ENCODE measurements at places on chromosomes 7 and 10.
A peak's percentile ranks its signal among the peaks of the same experiment; 100 is the strongest.

DNA sequence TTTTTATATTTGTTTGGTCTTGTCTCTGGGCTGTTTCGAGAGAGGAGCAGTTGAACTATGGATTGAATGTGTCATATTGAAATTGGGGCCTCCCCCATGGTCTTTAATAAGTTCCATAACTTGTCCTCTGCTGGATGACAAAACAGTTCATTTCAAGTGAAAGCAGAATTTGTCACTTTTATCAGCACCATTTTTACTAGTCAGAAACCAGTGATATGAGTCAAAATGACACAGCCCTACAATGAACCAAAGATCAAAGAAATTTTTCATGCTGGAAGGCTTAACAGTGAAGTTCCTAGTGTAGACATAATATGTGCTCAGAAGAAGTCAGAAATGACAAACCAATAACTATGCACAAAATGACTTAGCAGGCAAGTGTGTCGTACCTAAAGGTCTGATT is 133.6 kb upstream of the VWC2 start:
- ATAC-seq = no peak

DNA sequence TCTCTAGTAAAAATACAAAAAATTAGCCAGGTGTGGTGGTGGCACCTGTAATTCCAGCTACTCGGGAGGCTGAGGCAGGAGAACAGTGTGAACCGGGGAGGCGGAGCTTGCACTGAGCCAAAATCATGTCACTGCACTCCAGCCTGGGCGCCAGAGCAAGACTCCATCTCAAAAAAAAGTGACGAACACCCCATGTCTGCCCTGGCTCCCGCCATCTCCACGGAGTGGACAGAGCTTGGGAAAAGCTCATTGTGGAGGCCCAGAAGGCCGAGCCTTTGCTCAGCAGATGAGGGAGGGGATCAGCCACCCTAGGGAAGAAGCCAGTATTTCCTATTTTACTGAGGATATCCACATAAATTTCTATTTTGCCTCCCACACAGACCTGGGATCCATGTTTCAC is 136.8 kb downstream of the DIP2C start:
- no peak for ATAC-seq

DNA sequence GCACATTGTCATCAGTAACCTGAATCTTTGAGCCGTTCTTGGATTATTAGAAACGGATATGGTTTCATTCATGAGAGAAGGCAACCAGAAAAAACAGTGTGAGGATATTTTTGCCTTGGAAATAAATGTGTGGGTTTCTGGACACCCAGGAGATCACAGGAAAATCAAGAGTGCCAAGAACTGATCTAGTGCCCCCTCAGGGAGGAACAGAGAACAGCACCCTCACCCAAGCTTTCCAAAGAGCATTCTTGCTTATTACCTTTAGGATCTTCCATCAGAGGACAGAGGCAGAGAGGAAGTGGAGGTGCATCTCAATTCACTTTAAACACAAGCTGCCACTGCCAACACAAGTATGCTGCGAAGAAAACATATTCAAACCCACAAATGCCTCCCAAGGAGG is 851.5 kb upstream of the COBL start:
- no peak for ATAC-seq

GRCh38 chr7:6260291-6261187 is 11.9 kb downstream of the CYTH3 start:
- peak; percentile 9 for ATAC-seq

GRCh38 chr7:32357535-32358277 is 132.5 kb downstream of the LSM5 start:
- no peak for ATAC-seq

- no peak for ATAC-seq
These were observed 314.2 kb upstream of the GNAI1 start for GRCh38 chr7:79820387-79820786.

DNA sequence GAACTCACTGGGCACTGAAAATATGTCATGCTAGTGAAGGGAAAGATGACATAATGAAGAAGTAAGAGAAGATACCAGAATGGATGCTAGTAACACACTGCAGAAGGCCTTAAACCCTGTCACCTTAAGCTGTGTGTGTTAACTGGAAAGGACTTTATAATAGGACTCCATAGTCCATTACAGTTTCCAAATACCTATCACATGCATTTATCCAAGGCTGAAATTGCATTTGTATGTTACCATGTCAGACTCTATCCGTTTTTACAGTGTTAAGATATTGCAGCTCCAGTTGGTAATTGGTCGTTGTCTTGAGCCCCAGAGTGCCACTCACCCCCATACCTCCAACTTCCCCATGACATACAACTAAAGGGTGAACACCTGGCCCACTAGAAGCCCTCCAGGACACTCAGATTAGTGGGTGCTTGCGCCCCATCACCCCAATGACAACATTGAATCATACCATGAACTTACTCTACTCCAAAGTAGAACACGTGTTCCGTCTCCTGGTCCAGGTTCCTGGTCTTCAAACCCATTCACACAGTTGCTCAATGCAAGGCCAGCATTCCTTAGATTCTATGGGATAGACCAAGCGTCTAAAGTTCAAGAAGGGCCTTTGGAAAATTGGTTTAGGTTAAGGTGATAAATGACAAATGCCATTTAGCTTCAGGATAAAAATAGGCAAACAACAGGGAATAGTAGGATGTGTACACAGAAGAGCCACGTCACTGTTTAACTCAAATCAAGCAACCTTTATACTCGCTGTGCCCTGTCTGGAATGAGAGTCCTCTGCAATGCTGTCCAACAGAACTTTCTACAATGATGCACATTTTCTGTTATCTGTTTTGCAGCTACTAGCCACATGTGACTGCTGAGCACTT is 2.1 kb upstream of the RAPGEF5 start:
- no peak for ATAC-seq

- no peak for ATAC-seq
These were observed 225.3 kb downstream of the PTEN start for GRCh38 chr10:88088441-88089340.

- peak; percentile 28 for ATAC-seq
These were observed 621 bp downstream of the P4HA1 start for GRCh38 chr10:73096041-73096448.

GRCh38 chr10:112365014-112365432 is 8.9 kb upstream of the ACSL5 start:
- no peak for ATAC-seq

- ATAC-seq = no peak
These were observed 88.1 kb upstream of the IGFBP3 start for GRCh38 chr7:46009211-46009610.

- ATAC-seq = no peak
These were observed 33.9 kb upstream of the PROSER2 start for GRCh38 chr10:11789306-11789705.

DNA sequence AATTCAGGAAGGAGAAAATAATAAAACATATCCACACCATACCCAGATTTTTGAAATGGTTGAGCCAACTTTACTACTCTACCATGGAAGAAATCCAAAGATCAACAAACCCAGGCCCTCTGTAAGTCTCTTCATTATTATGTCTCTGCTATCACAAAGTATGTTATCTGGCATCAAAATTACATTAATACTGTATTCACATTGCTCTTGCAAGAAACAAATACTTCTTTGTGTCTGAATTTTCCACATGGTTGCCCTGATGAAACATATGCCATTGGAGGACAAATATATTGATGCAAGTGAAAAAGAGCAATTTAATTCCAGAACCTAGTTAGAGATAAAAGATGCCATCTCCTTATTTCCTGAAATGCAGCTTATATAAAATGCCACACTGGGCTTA is 204.0 kb downstream of the FZD1 start:
- ATAC-seq = no peak

- no peak for ATAC-seq
These were observed 279.6 kb upstream of the HGF start for GRCh38 chr7:82049442-82049841.

DNA sequence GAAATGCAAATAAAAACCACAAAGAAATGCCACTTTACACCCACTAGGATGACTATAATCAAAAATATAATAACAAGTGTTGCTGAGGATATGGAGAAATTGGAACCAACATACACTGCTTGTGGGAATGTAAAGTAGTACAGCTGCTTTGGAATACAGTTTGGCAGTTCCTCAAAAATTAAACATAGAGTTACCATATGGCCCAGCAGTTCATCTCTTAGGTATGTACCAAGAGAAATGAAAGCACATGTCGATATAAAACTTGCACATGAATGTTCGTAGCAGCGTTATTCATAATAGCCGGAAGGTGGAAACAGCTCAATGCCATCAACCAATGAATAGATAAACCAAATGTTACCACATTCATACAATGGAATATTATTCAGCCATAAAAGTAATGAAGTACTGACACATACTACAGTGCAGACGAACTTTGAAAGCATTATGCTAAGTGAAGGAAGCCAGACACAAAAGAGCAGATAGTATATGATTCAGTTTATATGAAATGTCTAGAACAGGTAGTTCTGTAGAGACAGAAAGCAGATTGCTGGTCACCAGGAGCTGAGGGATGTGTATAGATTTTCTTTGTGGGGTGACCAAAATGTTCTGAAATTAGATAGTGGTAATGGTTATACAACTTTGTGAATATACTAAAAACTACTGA is 12.4 kb downstream of the BCAP29 start:
- ATAC-seq = no peak
